ENCODE measurements at places on chromosomes 1 and 21.

DNA sequence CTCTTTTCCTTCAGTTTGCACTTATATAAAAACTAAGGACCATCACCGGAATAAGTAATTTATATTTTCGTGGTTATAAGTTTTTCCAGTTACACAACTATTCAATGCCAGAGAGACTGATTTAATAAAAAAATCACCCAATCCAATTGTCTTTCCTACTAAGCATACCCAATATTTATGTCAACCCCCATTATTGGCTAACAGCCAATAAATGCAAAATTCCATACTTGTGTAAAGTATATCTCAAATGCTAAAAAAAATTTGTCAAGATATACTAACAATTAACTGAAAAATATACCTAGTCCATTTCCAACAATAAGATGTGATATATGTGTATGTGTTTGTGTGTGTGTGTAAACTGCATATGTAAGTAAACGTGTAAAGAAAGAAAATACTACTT, 117.4 kb downstream of the AGBL4 start:
- DNase-seq: no peak

GRCh38 chr1:110012100-110012780, 22.2 kb upstream of the STRIP1 start:
- no peak for DNase-seq

DNA sequence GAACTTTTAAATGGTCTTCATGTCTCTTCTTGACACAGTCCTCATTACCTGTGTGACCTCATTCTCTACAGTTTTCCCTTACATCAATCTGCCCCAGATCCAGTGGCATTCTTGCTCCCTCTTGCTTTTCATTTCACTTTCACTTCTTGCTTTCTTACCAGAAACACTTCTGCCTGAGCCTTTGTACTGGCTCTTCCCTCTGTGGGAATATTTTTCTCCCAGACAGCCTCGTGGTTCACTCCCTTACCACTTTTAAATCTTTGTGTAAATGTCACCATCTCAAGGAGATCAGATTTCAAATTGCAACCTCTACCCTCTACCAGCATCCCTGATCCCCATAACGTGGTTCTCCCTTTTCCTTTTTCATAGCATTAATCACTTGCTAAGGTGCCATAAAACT, 73.2 kb downstream of the DISC1 start:
- DNase-seq: no peak

DNA sequence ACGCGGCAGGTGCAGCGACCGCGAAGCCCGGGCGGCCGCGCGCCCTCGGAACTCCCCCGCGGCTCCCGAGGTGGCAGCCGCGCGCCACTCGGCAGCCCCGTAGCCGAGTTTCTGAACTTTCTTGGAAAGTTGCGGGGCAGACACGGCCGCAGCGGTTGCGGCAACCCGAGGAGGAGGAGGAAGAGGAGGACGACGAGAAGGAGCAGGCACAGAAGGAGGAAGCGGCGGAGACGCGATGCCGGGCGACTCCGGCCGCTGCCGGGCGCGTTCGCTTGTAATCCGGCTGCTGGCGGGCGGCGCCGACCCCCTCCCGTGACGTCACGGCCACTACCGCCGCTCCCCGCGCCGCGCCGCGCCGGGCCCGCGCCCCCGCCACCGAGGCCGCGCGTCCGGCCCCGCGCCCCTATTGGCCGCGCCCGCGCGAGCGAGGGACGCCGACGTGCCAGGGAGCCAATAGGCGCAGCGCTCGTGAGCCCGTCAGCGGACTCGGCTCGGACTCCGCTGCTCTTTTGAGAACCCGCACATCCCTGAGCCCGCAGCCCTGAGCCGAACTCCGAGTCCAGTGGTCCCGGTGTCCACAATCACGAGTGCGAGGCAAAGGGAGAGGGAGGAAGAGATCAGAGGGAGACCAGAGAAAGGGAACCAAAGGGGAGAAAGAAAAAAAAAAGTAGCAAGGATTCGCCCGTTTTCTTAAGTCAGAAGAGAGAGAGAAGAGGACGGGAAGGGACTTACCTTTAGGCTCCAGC, 736 bp upstream of the BARHL2 start:
- DNase-seq: no peak

DNA sequence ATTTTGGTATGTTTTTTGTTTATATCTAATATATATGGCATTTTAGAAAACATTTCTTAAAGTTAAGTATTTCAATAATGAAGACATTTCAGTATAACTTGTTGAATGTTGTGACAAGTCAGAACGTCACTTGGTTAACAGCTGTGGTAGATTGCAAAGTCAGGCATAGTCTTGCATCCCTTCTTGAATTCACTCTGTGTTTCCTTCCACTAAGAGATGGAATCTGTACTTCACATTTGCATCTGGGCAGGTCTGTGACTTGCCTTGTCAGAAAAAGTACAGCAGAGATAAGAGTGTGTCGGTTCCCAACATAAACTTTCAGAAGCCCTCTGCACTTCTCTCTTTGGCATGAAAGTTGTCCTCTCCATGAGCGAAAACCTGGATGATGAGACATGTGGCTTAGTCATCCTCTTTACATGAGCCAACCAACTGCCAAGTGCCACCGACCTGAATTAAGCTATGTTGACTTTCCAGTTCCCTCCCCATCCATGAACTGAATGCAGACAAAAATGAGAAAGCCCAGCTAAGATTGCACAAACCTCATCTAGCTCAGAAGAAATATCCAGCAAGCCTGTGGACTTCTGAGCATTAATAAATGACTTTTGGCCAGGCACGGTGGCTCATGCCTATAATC, 1730.2 kb downstream of the MRPL39 start:
- no peak for DNase-seq

DNA sequence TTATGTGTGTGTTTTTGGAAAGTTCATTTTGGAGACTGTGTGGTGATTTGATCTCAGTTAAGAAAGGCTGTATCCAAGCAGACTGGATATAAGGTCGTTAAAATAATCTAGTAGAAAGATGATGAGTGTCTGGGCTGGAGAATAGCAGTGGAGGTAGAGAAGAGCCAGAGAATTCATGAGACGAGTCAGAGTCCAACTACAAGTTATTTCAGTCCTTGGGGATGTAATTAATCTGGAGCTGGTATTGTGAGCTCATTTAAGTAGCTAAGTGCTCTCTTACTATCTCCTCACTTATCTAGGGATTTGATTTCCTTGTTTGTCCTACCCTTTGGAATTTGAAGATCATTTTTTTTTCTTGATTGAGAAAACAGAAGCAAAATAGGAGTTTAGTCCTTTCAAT, 1219.0 kb upstream of the ADGRL4 start:
- DNase-seq: no peak

DNA sequence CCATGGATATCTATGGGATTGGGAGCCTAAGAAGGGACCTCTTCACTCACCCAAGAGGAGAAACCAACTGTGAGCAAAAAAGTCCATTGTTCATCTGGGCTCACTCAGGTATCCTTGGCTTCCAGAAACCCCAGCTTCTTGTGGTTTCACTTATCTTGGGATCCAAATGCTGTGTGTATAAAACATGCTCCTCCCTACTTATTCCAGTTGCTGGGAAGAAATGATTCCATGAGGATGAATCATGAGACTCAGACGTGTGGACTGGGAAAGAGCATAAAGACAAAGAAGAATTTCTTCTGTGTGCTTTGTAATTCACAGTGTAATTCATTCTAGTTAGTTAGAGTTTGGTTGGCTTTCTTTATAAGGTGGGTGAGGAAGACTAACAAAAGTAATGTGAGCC, 283.7 kb downstream of the ZNF648 start:
- no peak for DNase-seq

- DNase-seq: no peak
Measured at GRCh38 chr1:6635161-6635909, 10.7 kb downstream of the THAP3 start.

- no peak for DNase-seq
Measured at GRCh38 chr1:51605961-51606723, 10.8 kb upstream of the OSBPL9 start.

DNA sequence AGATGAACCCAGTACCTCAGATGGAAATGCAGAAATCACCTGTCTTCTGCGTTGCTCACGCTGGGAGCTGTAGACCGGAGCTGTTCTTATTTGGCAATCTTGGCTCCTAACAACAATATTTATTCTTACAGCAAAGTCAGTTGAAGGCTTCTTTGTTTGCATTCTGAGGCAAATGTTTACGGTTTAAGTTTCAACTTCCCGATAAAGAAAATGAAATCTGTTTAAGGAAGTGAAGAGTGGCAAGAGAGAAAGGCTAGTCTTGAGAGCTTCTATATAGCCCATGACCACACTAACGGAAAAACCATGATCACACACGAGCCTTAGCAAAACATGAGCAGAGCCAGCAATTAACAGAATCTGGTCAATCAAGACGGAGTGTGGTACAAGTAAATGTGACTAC, 122.6 kb upstream of the ZNHIT6 start:
- DNase-seq: no peak

DNA sequence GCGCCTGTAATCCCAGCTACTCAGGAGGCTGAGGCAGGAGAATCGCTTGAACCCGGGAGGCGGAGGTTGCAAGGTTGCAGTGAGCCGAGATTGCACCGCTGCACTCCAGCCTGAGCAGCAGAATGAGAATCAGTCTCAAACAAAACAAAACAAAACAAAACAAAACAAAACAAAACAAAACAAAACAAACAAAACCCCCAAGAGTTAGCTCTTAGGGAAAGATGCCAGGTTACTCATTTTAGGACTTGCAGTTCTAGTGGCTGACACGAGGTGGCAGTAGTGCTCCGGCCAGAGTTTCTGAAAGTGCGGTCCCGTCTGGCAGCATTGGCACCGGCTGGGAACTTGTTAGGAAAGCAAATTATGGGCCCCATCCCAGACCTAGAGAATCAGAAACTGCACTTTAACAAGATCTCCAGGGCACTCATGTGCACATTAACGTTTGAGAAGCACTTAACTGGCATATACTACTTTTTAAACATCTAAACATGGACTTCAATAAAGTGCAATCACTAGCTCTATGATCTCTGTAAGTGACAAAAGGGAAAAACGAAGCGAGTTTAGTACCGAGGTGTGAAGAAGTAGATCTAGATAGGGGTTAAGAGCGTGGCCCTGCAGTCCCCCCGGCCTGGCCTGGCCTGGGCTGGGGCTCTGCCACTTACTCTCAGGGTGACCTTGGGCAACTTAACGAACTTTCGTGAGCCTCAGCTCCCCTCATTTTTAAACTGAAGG, 41.9 kb upstream of the TNFRSF1B start:
- DNase-seq: peak; percentile 80

- DNase-seq: no peak
Measured at GRCh38 chr1:1873186-1873585, 17.7 kb downstream of the GNB1 start.

DNA sequence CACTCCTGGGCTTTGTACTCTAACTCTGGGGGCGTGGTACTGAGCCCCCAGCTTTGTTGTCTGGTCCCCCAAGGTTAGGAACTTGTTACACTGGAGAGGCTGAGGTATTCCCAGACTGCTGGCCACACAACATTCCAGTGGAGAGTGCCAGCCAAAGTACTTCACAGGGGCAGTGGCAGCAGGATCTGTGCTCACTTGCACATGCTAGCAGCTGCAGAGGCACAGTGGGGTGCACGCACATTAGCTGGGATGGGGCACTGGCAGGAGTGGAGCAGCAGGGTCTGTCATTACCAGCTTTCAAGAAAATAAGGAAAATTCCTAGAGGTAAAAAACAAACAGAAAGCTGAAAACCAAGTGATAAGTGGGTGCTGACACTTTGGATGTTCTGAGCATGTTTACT, 31.0 kb downstream of the ZNF691 start:
- no peak for DNase-seq

DNA sequence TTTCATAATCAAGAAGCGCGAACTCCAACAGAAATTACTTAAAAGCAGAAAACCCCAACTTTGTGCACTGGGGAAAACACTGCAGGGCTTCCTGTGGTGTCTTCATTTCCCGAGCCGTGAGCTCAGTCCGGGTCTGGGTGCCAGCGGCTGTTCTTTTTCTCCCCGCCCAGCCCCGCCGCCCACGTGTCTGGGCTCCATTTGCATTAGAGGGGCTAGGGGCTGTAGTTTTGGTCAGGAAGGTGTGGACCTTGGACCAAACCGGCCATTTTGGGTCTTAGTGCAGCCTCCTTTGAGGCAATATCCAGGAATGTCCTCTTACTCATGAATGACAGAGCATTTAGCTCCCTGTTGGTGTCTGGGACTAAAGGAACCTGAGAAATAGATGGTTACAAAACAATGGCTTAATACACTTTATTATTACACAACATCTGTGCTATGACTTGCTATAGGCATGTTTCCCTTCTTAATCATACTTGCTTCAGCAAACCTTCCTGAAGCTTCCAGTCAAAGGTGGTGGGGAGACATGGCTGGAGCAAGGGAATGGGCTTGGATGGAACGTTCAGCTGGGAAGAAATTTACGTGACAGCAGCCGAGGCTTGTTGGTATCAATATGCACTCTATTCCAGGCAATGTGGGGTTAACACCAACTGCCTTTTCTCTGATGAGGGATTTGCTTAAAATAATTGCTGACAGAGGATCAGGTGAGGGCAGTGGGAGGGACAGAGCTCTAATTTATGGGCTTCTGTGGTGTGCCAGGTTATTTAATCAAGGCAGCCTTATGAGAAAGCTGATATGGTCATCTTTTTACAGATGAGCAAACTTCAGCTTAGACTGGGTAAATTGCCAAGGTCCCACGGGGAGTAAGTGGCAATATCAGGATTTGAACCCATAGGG, 1.1 kb downstream of the AGTRAP start:
- DNase-seq: peak; percentile 54

DNA sequence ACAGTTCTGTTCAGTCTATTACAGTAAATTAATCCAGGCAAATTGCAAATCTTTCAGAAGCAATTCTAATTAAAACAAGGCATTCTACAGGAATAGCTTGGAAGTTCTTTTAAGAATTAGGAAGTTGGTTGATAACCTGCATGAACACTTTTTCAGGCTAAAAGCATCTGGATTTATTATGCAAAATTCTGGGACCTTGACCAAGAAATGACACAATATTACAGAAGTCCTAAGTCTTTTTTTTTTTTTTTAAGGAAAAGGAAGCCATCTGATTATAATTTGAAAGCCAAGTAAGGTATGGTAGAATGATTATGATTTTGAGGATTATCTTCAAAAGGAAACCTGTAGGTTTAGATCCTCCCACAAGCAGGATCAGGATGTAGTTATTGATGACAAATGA, 74.7 kb upstream of the KCNK2 start:
- DNase-seq: no peak

GRCh38 chr21:18373606-18374005, 30.0 kb downstream of the TMPRSS15 start:
- no peak for DNase-seq

- DNase-seq: peak; percentile 50
Measured at GRCh38 chr1:29259802-29260441, 23.6 kb downstream of the PTPRU start.

- no peak for DNase-seq
Measured at GRCh38 chr1:194644528-194644927, 1458.1 kb upstream of the B3GALT2 start.

- DNase-seq: no peak
Measured at GRCh38 chr21:39232861-39233291, 49.6 kb upstream of the PSMG1 start.

DNA sequence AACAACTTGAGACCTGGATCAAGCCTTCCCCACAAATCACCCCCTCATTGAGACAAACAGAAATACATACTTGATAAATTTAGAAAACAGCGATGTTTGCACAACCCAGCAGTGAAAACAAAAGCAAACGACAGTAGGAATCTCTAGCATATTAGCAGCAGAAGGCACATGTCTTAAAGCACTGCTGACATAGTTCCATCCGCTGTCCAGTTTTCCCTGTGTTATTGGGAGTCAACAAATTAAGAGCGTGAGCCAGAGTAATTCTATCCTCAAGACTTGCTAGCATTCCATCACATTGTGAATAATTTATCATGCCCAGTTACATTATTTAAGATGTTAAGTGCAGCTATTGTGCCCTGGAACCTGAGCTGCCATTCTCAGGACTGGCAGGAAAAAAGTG, 55.3 kb downstream of the IGSF5 start:
- no peak for DNase-seq
